ENCODE measurements at places on chromosomes 4 and X.

DNA sequence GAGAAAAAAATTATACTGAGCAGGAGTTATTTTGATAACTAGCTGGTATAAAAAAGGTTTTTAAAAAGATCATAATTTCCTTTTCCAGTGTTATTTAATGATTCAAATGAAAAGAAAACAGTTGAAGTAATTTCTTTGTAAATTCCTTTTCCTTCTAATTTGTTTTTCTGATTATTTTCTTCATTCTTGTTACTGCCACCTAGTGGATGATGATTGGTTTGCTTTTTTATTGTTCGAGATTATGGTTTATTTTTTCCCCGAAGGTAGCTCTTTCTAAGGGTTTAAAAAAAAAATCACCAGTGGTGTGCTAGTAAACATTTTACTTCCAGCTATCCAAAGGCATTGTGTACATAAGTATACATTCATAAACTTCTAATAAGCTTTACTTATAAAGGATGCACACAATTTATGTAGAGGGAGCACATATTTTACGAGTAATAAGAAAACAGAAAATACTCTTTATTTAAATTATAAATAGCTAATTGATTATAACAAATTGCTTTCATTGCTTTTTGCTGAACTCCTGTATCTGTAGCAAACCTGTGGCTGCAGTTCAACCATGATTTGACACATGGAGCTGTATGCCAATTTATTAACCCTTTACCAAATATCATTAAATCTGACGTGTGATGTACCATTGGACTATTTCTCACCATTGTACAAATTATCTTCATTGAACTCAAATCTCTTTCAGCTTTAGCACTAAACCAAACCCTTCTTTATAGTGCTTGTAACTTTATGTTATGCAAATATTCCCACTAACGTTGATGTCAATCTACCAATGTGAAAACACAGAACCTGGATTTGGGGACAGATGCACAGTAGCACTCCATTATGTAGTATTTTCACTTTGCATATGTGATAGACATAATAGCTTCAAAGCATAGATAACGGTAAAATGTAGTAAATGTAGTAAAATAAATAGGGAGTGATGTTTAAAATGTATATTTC lies 97.8 kb upstream of the ANK2 start:
- no peak for DNase-seq

DNA sequence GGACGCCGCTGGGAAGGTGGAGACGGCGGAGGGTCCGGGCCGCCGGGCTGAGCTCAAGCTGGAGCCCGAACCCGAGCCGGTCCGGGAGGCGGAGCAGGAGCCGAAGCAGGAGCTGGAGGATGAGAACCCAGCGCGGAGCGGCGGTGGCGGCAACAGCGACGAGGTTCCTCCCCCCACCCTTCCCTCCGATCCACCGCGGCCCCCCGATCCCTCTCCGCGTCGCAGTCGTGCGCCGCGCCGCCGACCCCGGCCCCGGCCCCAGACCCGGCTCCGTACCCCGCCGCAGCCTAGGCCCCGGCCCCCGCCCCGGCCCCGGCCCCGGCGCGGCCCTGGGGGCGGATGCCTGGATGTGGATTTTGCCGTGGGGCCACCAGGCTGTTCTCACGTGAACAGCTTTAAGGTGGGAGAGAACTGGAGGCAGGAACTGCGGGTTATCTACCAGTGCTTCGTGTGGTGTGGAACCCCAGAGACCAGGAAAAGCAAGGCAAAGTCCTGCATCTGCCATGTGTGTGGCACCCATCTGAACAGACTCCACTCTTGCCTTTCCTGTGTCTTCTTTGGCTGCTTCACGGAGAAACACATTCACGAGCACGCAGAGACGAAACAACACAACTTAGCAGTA lies 483 bp downstream of the USP27X start:
- no peak for DNase-seq

GRCh38 chrX:50565718-50566117 lies 95.1 kb upstream of the DGKK start:
- no peak for DNase-seq

DNA sequence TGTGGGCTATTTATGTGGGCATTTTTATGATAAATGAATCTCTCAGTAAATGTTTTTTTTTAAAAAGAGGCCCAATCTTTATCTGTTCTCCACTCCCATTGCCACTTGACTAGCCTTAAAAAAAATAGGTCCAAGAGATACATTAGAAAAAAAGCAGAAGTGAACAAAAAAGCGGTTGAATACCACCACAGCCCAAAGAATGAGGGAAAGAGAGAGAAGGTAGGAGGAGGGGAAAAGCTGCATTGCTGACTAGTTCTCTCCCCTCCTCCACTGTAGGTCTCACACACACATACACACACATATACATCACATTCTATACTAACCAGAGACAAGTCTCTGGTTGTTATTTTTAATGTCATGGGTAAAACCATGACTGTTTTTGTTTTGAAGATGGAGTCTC lies 95.8 kb upstream of the IL13RA1 start:
- no peak for DNase-seq

DNA sequence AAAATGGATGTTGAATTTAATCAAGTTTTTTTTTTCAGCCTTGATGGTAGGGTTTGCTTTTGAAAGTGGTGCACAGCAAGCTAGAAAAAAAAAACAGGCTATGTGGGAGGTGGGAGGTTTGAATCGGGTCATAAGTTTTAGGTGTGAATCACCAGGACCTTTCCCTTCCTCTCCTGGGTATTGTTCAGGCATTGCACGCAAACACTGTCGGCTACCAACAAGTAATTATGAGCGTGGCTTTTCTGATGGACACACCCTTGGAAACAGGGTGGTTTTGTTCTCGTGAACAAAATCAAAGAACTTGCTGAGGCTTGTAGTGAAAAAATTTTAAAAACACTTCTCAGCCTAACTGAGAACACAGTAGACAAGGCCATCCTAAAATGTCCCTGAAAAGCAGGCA lies 18.1 kb downstream of the PIR start:
- no peak for DNase-seq

DNA sequence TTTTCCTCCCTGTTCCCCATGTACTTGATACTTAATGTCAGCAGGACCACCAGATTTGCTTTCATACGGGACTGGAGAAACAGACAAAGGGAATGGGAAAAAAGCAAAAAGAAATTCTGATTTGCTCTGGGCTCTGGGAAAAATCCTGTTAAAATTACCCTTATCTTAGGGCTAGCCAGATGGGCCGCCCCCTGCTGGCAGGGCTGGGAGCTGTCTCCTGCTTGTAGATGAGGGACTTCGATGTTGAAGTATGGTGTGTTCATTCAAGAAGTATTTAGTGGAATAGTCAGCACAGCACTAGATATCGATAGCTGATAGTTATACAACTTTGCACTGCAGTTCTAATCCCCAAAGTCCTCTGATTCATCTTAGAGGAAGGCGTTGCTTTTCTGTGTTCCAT lies 45.8 kb downstream of the BCORL1 start:
- DNase-seq = no peak

DNA sequence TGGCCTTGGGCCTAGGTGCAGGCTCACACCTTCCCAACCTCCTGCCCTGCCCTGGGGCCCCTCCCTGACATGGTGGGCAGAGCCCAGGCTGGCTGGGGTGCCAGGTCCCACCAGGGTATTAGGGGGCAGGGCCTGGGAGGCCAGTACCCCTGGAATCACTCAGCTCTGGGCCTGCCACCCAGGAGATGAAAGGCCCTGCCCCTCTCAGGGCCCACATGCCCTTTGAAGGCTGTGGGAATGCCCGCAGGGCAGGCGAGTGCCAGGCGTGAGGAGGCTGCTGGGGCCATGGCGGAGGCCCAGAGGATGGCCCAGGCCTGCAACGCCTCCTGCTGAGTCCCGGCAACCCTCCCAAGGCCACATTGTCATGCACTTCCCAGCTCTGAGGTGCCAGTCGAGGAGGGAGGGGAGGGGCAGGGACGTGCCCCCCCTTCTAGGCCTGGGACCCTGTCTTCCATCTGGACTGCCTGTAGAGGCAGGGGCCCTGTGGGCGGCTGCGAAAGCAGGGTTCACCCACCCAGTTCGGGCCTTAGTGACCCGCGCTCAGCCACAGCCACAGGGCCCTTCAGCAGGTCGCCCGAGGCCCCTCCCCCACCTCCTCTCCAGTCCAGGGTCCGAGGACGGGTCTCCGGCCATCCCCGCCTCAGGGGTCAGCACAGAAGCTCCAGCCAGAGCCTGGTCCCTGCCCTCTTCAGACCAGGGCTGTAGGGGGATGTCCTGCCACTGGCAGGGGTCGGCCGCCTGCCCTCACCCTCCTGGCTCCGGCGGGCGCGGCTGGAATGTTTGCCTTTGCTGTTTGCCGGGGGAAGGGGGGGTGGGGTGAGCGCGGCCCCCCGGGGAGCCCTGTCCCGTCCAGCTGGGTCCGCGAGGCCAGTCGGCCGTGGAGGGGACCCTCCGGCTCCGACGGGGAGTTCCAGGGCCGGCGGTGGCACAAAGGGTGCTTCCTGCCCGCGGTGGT lies 26.7 kb upstream of the FGFR3 start:
- no peak for DNase-seq

DNA sequence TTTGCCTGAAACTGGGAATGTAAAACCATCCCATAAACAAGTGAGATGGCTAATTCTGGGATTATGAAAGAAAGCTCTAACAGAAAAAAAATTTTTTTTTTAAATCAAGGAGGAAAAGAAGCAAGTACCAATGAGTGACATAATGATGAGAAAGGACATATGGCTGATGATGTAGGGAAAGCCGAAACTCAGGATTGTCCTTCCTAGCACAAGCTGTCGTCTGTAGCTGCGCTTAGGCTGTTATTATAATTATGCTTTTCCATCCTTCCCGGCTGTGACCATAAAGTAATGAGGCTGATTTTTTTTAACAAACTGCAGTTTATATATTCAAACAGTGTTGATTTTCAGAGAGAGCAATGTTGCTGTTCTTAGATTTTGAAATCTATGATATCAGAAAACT lies 209.8 kb upstream of the NOCT start:
- no peak for DNase-seq

GRCh38 chrX:39070009-39070408 lies 268.8 kb downstream of the MID1IP1 start:
- DNase-seq = no peak

DNA sequence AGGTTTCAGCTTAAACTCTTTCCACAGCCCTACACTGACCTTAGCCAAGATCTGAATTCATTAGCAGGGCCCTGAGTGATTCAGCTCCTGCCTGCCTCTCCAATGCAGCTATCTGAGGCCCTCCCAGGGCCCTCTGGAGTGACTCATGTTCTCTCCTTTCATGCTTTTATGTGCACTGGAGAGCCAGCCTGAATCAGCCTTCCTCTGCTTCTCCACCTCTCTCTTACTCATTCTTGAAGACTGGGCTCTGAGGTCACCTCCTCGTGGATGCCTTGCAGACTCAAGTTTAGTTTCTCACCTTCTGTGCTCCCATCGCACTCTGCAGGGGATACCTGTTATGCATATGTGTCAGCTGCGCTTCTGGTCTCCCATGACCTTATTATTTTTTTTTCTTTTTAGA lies 3.1 kb upstream of the OCIAD2 start:
- DNase-seq = no peak

GRCh38 chr4:102402223-102402622 lies 56.9 kb upstream of the SLC39A8 start:
- no peak for DNase-seq

- DNase-seq = no peak
These were observed 556 bp upstream of the SMARCA5 start for GRCh38 chr4:143512978-143513313.

GRCh38 chr4:155304375-155304774 lies 72.4 kb downstream of the MAP9 start:
- DNase-seq = no peak

DNA sequence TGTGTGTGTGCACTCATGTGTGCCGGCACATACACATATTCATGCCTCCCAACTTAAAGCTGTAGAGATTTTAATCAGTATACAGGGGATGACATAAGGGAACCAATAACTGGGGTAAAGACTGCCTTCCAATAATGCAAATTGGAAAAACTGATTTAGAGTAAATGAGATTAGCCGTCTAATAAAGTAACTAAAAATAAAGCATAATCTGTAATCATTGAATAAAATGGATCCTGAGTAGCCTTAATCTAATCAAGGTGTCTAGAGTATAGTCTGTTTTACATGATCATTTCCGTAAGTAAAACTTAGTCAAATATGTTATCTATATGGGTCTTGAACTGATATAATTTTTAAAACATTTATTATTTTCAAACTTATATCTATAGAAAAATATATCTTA lies 925.8 kb downstream of the FSTL5 start:
- no peak for DNase-seq

- DNase-seq = no peak
These were observed 546.5 kb upstream of the FAT1 start for GRCh38 chr4:187270154-187270553.

GRCh38 chr4:103306870-103307375 lies 108.8 kb upstream of the CENPE start:
- DNase-seq = no peak
